ENCODE measurements at places on chromosomes 5 and 9. TPM values are rescaled to one million over a fixed set of nuclear protein-coding genes. Genes with fewer than 3 reads are reported as not detected.

DNA sequence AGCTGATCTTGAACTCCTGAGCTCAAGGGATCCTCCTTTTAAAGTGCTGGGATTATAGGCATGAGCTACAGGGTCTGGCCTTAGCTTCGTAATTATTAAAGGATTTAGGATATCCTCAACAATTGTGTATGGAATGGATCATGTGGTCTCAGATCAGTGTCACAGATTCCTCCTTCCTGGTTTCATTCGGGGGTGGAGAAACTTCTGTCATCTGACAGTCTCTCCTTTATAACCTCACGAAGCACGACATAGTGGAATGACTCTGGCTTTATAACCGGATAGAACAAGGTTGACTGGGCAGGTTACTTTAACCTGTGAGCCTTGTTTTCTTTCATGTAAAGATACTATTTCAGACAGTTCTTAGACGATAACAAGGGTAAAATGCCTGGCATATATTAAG lies 4.4 kb upstream of the GNG10 start:
- no peaks in the 10 kb centered on the region for H3K4me1 ChIP-seq
- H3K4me3 ChIP-seq = no peak overlapping the region
- H3K36me3 ChIP-seq = peaks cover 7% of the 10 kb centered on the region
- no peak for DNase-seq

Gene SETX
- total RNA-seq = 35.1 TPM

DNA sequence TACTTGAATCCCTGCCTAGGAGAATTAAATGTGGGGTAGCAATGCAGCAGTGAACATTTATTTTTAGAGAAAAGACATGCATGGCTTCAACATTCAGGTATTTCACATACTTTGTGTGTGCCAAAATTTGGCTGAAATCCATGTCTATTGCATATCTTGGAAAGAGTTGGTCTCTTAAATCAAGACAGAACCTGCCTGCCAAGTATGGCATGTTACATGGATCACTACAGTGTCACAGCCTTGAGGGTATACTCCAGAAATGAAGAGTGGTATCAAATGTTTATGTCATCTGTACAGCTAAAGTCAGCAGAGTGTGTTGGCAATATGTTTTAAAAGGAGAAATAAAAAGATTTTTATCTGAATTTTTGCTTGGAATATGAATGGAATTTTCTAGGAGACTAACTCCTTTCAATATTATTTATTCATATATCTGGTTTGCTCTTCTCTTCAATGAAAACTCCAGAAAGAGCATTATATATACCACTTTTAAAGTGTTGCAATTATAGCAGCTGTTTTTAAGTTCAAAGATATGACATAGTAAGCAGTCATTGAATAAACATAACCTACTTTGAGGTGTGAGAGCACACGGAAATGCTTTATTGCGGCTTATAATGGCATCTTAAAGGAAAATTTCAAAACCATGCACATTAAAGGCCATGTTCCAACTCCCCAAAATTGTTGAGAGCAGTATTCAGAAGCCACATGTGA lies 95.4 kb upstream of the MINAR2 start:
- peaks cover 20% of the 10 kb centered on the region for H3K4me1 ChIP-seq
- no peaks in the 10 kb centered on the region for H3K27me3 ChIP-seq
- DNase-seq = no peak

DNA sequence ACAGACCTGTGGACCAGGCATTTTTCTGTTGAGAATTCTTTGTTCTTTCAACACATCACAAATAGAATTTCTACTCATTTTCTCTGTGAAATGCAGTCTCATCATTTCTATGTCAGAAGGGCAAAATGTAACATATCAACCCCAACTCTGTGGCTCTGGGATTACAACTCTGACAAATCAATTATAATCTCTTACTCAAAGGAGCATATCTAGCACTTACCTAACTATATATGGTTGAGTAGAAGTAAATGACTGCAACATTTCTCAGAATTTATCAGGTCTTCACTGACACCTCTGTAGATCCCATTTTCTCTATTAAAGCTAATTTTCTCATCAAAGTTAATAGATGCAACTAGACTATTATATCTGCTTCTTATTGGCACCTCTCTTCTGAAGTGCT lies 64.8 kb downstream of the GABRG2 start:
- H3K27ac ChIP-seq = no peak overlapping the region

Gene TRPM6
- 0.06 TPM for total RNA-seq

DNA sequence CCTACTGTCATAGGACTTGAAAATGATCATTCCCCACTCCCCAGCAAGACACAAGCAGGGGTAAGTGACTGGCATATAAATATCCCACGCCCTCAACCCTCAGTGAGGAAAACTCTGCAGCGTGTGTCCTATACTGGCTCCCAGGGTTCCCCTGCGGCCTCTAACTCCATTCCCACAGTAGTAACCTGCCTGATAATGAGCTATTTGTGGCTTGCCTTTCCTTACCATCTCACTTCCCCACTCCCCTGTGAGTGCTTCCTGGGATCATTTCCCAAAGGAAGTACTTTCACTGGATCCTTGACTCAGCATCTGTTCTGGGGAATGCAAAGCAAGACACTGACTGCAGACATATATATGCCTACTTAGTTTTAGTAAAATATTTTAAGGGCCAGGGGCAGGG lies 14.3 kb downstream of the CDC14B start:
- H3K36me3 ChIP-seq = no peaks in the 10 kb centered on the region
- no peak overlapping the region for H3K4me3 ChIP-seq
- peaks cover 30% of the 10 kb centered on the region for H3K4me1 ChIP-seq
- peak overlapping the region; percentile 92 for H3K27ac ChIP-seq
